Stomach (tissue), 19 donors: ENCODE measurements at places on chromosomes 2 and 18. TPM values are rescaled to one million over a fixed set of nuclear protein-coding genes. Genes with fewer than 3 reads are reported as not detected.

- no peak for DNase-seq
These were observed 23.8 kb downstream of the WDR75 start for GRCh38 chr2:189465076-189465475.

DNA sequence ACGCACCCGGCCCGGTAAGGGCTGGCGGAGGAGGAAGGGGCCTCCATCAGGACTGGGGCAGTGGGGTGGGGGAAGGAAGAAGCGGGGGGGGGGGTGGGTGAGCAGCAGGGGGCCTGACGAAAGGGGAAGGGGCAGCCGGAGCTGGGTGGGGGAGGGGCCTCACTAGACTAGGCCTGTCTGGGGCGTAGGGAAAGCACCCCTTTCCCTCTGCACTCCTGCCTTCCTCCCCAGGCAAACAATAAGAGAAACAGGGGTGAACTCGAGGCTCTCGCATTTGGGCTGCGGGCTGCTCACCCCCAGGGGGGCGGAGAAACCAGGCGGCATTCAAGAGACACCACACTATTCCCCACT is 82.7 kb upstream of the POMC start:
- DNase-seq: no peak

The SFT2D3 gene
- polyA plus RNA-seq: 3.1 TPM

- no peak for DNase-seq
These were observed 39.2 kb downstream of the SEMA4F start for GRCh38 chr2:74693213-74693612.

The WDR12 gene
- polyA plus RNA-seq: 18.3 TPM

The ERICH2 gene
- polyA plus RNA-seq: 6.1 TPM

DNA sequence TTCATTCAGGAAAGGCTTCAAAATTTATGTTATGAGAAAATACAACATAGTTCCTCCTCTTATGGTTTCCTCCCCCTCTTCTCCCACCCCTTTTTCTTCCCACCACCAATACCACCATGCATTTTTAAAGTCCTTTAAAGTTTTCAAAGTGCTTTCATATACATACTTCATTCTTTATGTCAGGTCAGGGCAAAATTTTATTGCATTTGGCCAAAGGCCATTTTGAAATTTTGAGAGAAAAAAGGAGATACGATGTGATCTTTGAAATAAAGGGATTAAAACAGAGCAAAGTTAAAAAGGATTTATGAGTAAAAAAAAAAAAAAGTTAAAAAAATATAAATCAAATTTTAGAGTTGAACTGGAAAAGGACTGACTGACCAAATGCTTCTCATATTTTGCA is 792.5 kb upstream of the FANCL start:
- no peak for DNase-seq

- DNase-seq: peak; percentile 40
These were observed 4.4 kb downstream of the AFF3 start for GRCh38 chr2:100137866-100138570.

- no peak for DNase-seq
These were observed 227.9 kb downstream of the GBX2 start for GRCh38 chr2:235940330-235940729.

DNA sequence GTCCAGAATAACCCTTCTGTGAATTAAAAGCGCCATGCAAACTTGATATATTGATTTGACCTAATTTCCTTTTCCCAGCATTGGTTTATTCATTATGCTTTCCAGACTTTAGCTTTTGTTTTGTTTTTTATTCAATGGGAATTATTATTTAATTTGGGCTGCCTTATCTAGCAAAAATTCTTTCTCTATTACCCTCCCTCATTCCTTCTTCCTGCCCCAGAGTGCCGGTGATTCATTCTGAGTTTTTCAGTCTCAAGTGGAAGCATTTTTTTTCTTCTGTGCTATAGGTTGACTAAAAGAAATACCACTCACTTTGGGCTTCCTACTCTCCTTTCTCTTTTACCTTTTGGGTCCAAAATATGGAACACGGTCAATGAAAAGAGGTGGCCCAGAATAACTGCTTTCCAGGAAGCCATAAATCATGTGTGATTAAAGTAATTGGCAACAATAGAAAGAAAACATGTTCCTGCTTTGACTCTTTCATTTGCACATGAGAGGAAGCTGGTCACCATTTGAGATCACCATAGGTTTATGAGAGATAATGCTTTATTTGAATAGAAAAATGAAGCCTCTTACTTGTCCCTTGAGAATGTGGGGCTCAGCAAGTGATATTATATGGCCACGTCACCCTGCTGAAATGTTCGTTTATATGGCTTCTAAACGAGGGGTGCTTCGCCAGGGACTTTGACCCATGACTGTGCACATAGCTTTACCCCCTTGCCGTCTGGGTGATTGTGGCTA is 422.8 kb upstream of the ZEB2 start:
- peak; percentile 19 for DNase-seq

The RANBP2 gene
- 9.6 TPM for polyA plus RNA-seq

DNA sequence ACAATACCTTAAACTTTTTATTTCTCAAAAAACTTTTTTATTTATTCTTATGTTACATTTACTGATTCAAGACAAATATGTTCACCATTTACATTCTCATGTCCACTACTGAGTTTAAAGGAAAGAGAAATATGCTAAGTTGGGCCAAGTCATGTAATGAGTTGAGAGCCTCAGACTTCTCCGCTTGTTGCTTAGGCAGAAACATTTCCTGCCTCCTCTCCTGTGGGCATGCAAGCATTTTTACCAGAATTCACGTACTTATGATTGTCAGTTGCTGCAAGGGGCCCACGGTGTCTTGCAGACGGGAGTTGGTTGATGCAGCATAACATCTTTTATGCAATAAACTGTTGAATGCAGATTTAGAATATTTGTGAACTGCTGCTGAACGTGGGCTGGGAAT is 51.8 kb downstream of the MYO1B start:
- no peak for DNase-seq

GRCh38 chr2:44731505-44731904 is 210.0 kb upstream of the SIX3 start:
- no peak for DNase-seq

- no peak for DNase-seq
These were observed 3.0 kb downstream of the RBM45 start for GRCh38 chr2:178115271-178115670.

- DNase-seq: peak; percentile 10
These were observed 416.7 kb upstream of the CRIM1 start for GRCh38 chr2:35938838-35939237.
